Activated T-cell treated with anti-CD3 and anti-CD28 coated beads, Interleukin-2, amount 50 U/mL, for 72 hours (primary cell): ENCODE measurements at places on chromosomes 11 and 22. TPM values are rescaled to one million over a fixed set of nuclear protein-coding genes. Genes with fewer than 3 reads are reported as not detected.
A peak's percentile ranks its signal among the peaks of the same experiment; 100 is the strongest.

GRCh38 chr11:86740628-86741483 lies 59.5 kb upstream of the PRSS23 start:
- peaks cover 47% of the 10 kb centered on the region for H3K4me1 ChIP-seq
- H3K27me3 ChIP-seq = peaks cover 47% of the 10 kb centered on the region
- H3K4me3 ChIP-seq = peak overlapping the region; percentile 60

DNA sequence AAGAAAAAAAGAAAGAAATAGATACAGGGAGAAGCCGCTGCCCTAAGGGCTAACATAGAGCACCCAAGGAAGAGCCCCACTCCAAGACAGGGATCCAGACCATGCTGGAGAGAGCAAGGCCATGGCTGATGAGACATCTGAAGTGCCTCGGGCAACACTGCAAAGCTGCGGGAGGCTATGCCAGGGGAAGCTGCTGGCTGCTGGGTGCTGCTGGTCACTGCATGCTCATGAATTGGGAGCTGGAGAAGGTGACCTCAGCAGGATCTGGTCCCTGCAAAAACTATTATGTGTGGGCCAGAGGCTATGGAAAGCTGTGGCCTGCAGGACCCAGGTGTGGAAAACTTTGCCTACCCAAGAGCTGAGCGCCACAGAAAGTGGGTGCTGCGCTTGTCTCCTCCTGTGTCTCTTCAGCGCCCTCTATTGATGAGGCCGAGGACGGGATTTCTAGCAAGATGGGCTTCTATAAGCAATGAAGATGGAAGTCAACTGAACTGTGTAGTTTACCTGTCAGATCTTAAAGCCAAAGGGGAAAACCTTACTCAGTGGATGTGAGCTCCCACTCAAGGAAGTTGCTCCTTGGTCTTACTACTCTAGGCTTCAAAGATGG lies 17.3 kb upstream of the SLC29A2 start:
- H3K27me3 ChIP-seq = no peaks in the 10 kb centered on the region
- no peak overlapping the region for H3K27ac ChIP-seq
- peaks cover 8% of the 10 kb centered on the region for H3K4me1 ChIP-seq
- H3K4me3 ChIP-seq = no peak overlapping the region
- DNase-seq = peak; percentile 82

Gene SCGB1A1
- total RNA-seq = not detected

Gene TYMP
- total RNA-seq = 101 TPM

Gene EFEMP2
- total RNA-seq = 22.4 TPM
